ENCODE measurements at places on chromosomes 2 and 18.
A peak's percentile ranks its signal among the peaks of the same experiment; 100 is the strongest.

- DNase-seq = no peak
These were observed 147.2 kb upstream of the L3MBTL4 start for GRCh38 chr18:6561862-6562291.

- DNase-seq = no peak
These were observed 3.6 kb downstream of the SPATA3 start for GRCh38 chr2:230999477-230999876.

GRCh38 chr2:111617299-111618225 lies 266.4 kb downstream of the ANAPC1 start:
- no peak for DNase-seq

GRCh38 chr2:96663829-96664228 lies 21.3 kb downstream of the FER1L5 start:
- no peak for DNase-seq

DNA sequence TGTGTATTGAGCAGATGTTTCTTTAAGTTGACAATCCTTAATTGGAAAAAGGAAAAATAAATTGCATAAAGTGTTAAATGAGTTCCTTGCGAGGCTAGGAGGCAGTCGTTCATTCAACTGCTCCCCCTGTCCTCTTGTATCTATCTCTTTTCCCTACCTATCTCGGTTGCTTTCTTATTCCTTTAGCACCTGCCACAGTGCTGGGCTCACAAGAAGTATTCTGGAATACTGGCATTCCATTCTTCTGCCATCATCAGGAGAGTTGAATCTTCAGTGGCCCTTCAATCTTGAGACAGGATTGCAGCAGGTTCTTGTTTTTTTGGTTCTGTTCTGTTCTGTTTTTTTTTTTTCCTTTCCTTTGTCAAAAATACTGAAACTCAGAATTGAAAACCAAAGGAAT lies 143.1 kb upstream of the AQP4 start:
- no peak for DNase-seq

- DNase-seq = no peak
These were observed 78.2 kb downstream of the COA5 start for GRCh38 chr2:98530114-98530513.

DNA sequence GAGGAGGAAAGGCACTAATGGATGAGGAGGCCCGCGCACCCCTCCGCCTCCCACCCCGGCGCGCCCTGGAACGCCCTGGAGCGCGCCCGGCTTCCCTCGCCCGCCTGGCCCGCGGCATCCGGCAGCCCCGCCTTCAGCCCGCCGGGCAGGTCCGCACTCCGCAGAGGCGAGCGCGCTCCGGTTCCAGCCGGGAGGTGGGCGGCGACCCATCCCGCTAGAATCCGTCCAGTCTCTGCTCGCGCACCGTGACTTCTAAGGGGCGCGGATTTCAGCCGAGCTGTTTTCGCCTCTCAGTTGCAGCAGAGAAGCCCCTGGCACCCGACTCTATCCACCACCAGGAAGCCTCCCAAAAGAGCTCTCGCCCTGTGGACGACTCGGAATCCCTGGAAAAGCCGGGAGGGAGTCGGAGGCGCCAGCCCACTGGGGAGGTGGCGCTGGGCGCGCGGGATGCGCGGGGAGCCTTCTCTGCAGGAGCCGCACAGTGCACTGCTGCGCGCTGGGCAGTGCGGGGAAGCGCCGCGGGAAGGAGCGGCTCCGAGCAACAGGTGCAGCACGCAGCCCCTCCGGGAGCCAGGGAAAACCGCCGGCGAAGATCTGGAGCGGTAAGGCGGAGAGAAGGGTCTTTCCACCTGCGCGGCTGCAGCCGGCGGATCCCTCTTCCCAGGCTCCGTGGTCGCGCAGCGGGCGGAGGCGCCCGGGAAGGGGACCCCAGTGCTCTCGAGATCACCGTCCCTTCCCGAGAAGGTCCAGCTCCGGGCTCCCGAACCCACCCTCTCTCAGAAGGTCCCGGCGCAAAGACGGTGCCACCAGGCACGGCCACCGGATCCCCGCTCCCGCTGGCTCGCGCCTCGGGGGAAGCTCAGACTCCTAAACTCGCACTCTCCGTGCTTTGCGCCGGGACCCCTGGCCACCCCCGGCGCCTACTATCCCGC lies at the start of gene GALR1:
Gene GALR1, plus strand, starts transcription at position 280 of the 932 bp plus-strand sequence. CDS start 701 bp downstream, outside the sequence.
- no peak for DNase-seq

- DNase-seq = no peak
These were observed 172.8 kb downstream of the ACOXL start for GRCh38 chr2:110905217-110905616.

GRCh38 chr2:98730053-98730706 lies 752 bp downstream of the MGAT4A start:
- DNase-seq = no peak

DNA sequence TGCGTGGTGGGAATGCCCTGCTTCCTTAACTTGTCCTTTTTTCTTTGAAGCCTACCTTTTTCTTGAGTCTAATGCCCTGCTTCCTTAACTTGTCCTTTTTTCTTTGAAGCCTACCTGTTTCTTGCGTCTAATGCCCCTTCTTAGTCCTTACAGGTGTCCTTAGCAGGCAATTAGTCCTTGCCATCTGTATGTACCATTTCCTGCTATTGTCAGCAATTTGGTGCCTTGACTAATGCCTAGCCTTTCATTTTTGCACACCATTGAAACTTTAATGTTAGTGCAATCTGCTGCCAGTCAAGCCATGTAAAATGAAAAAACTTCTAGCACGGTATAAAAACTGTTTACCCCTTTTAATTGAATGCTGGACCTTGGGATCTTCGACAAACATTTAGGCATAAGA lies 4.3 kb downstream of the KDM3A start:
- DNase-seq = no peak

GRCh38 chr2:9162841-9163240 lies 43.8 kb upstream of the ASAP2 start:
- no peak for DNase-seq

GRCh38 chr2:186709529-186710450 lies 15.9 kb downstream of the FAM171B start:
- DNase-seq = no peak

GRCh38 chr18:57790316-57790715 lies 12.8 kb downstream of the ATP8B1 start:
- no peak for DNase-seq

GRCh38 chr2:181457121-181457740 lies at the start of gene ITGA4:
Gene ITGA4 (plus strand): TSS chr2:181457386. CDS start chr2:181457655, 269 bp downstream.
- no peak for DNase-seq

GRCh38 chr2:67544286-67544685 lies 147.2 kb downstream of the ETAA1 start:
- DNase-seq = no peak

DNA sequence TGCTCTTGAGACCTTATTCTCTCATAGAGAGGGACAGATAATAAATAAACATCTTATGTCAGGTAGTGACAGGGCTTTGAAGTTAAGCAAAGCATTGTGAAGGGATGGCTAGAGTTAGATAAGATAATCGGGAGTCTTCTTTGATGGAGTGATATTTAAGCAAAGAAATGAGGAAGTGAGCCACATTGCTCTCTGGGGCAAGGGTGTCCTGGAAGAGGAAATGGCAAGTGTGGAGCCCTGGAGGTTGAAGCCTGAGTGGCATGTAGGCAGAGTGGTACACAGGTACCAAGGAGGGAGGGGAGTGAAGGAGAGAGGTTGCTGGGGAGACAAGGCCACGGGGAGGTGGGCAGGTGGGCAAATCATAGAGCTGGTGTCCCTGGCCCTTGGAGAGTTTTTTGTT lies 110.2 kb downstream of the CTAGE1 start:
- DNase-seq = no peak

DNA sequence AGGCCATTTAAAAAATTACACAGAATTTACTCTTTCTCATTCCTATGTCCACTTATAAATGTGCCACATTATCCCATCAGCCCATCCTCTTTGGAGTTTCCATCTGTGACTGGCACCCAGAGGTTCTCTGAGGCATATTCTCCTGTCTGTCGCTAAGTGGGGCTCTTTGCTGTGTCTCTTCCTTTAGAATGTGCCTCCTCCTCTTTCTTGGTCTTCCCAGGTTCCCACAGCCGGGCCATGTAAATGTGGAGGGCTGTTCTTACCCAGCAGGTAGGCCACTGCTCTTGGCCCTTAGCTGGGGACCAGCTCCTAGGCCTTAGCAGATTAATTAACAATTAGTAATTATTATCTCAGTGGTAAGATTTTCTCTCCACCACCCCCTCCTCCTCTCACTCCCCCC lies 167.0 kb downstream of the INSIG2 start:
- DNase-seq = no peak

DNA sequence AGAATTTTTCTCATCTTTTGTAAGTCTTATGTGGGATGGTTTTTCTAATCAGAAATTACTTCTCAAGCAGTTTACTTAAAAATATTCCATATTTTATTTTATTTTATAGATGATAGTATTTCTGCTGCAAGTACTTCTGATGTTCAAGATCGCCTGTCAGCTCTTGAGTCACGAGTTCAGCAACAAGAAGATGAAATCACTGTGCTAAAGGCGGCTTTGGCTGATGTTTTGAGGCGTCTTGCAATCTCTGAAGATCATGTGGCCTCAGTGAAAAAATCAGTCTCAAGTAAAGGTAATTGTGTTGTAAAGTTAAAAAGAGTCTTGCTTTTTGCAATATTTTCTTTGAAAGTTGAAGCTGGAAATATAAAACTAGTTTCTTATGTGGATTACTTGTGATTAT lies 76.2 kb downstream of the EML4 start:
- no peak for DNase-seq

GRCh38 chr2:64563436-64563938 lies 39.4 kb downstream of the AFTPH start:
- DNase-seq = no peak

- DNase-seq = no peak
These were observed 48.2 kb downstream of the RPL37A start for GRCh38 chr2:216546641-216547403.

DNA sequence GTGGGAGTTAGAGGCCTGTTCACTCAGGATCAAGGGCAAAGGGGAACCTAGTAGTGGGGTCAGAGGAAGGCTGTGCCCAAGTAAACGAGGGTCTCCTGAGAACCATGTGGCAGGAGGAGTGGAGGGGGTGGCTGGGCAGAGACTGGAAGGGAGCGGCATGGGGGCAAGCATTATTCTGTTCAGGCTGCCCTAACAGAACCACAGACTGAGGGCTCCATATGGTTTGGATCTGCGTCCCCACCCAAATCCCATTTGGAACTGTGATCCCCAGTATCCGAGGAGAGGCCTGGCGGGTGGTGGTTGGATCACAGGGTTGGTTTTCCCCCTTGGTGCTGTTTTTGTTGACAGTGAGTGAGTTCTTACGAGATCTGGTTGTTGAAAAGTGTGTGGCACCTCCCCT lies 287.0 kb downstream of the PHLPP1 start:
- DNase-seq = no peak

GRCh38 chr2:129502781-129503180 lies 476.7 kb upstream of the RAB6C start:
- DNase-seq = no peak

GRCh38 chr2:234102112-234102511 lies 51.6 kb downstream of the SPP2 start:
- peak; percentile 26 for DNase-seq

DNA sequence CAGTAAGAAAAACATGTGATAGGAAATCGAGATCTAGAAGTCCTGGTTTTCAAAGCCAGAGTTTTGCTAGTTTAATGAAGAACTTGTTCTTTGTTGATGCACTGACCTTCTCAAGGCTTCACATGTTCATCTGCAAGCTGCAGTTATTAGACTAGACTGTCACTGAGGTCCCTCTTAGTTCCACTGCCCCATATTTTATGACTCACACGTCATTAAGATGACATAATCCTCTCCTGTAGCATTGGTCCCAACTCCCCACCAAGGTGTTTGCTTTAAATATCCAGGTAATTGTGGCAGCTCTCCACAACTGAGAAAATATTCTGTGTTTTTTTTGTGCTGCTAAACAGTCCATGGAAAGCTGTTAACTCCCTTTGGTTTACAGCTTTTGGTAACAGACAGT lies 149.7 kb downstream of the MREG start:
- no peak for DNase-seq

DNA sequence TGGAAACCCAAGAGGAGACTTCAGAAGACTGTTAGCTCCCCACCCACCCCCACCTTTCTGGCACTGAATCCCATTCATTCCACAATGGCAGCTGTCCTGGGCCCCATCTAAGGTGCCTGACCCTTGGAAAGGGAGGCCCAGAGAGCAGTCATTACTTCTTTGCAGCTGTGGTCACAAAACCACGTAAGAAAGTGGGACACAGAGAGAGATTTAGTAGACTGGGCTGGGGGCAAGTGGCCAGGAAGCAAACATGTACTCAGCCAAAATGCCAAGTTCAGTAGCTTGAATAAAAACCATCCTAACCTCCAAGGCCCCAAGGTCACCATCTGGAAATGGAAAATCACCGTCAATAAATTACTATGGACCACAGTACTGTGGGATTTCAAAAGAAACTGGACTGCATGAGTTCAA lies 381.4 kb downstream of the TNS1 start:
- no peak for DNase-seq

DNA sequence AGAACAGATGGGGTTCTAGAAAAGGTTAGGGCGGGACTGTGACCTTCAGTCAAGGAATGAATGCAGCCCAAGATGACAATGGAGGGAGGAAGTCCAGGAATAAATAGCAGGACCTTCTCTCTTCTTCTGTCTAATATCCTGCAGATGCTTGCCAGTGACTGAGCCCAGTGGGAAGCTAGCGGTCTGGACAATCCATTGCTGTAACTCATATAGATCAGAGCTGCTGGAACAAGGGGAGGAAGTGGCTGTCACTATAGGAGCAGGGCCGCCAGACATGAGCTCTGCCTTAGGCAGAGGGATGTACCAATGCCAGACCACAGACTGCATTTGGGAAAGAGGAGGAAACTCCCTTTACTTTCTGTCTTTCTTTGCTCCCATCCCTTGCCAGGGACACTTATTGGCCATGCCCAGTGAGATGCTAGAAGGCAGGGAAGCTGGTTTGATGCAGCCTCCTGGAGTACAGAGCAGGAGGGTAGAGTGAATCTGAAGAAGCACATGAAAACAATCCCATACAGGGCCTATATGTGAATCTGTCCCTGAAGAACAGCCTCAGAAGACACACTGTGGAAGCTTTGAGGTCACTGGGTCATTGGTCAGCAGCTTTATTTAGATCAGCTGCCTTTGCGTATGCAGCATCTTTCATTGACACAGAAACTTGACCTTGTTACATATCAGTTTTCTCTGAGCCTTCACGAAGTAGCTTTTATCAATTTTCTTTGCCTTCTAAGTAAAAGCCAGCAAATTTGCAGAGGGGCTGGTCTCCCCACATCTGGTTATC lies 65.4 kb downstream of the CCDC85A start:
- DNase-seq = no peak

DNA sequence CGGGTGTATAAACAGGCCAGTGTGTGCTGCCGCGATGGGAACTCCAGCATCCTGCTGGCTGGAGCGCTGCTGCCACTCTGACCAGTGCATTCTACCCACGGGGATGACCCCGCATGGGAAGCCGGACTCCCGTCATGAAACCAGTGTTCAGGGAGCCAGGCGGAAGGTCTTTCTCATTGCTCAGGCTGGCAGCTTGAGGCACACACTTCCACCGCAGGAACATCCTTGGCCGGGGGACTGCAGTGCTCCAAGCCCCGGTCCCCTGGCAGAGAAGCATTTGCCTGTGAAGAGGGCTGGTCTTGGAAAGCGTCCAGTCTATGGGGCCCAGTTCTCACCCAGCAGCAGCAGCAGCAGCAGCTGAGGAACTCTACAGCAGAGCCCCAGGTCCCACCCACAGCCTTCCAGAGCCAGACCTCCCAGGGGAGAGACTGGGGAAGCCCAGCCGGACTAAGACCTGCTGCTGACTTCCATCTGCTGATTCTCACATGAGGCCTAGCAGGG lies 235.9 kb downstream of the KLHL29 start:
- DNase-seq = no peak

Data from LNCaP clone FGC (cell line).